GM23338 (cell line): ENCODE measurements at places on chromosomes 11 and 22. TPM values are rescaled to one million over a fixed set of nuclear protein-coding genes. Genes with fewer than 3 reads are reported as not detected.

YPEL1 gene
- total RNA-seq, result 5.5 and 6.0 TPM in 2 replicates

C1QTNF5 gene
- 1.9 and 3.0 TPM in 2 replicates for total RNA-seq

UCP3 gene
- total RNA-seq, result 0.21 TPM in 1 of 2 replicates, not detected in the other

TUBA8 gene
- total RNA-seq, result 0.31 TPM in 1 of 2 replicates, not detected in the other

DNA sequence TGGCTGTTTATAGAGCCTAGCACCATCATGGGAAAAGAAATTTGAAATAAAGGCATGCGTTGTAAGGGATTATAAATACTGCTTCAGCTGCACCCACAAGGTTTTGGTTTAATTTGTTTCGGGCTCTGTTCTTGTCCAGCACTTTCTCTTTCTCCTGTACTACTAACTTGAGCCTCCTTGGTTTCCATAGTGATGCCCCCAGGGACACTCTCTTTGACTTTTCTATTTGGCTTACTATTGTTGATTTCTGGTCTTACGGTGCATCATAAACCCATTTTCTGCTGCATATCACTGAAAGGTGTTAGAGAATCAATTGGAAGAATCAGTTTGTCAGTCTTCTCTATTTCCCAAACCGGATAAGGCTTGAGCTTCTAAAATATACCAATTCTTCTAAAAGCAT lies 1674.3 kb upstream of the RAG2 start:
- H3K27me3 ChIP-seq, result no peaks in the 10 kb centered on the region
- H3K27ac ChIP-seq, result no peak overlapping the region
- no peaks in the 10 kb centered on the region for H3K36me3 ChIP-seq
- DNase-seq, result no peak
- no peak overlapping the region for H3K4me3 ChIP-seq
- no peaks in the 10 kb centered on the region for H3K4me1 ChIP-seq

GRCh38 chr11:116170526-116171120 lies 602.2 kb downstream of the BUD13 start:
- H3K4me1 ChIP-seq, result peaks cover 7% of the 10 kb centered on the region; the same call in 1 of the 2 replicates
- H3K36me3 ChIP-seq, result no peaks in the 10 kb centered on the region
- H3K27me3 ChIP-seq, result no peaks in the 10 kb centered on the region
- DNase-seq, result peak; percentile 43

- H3K4me1 ChIP-seq, result peaks cover 16% of the 10 kb centered on the region
- H3K27me3 ChIP-seq, result no peaks in the 10 kb centered on the region
- no peaks in the 10 kb centered on the region for H3K36me3 ChIP-seq
- no peak overlapping the region for H3K4me3 ChIP-seq
Observed at GRCh38 chr11:132839236-132839945, 692.9 kb downstream of the OPCML start.

DNA sequence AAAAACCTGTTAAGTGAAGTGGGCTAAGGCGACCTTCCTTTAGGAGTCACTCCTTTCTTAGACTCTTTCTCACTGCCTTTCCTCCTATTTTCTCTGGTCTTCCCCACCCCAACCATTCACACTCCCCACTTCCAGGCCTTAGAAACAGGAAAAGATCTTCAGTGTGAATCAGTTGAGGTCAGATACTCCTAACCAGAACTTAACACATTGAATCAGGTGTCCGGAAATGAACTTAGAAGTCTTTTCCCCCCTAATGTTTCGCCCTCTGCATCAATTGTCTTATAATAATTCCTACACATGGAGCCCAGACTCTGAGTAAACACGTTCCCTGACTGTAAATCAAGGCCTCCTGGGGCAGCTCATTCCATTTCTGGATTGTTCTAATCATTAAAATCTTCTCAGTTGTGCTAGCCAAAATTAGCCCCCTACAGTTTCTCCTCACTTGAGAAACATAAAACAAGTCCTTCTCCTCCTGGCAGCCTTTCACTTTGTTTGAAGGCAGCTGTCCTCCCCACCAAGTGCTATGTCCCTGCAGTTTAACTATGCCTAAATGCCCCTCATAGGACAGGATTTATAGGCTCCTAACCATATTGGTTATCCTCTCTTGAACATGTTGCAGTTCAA lies 32.7 kb upstream of the USP47 start:
- H3K4me3 ChIP-seq, result no peak overlapping the region
- no peak for DNase-seq
- no peak overlapping the region for H3K27ac ChIP-seq
- H3K27me3 ChIP-seq, result no peaks in the 10 kb centered on the region

DNA sequence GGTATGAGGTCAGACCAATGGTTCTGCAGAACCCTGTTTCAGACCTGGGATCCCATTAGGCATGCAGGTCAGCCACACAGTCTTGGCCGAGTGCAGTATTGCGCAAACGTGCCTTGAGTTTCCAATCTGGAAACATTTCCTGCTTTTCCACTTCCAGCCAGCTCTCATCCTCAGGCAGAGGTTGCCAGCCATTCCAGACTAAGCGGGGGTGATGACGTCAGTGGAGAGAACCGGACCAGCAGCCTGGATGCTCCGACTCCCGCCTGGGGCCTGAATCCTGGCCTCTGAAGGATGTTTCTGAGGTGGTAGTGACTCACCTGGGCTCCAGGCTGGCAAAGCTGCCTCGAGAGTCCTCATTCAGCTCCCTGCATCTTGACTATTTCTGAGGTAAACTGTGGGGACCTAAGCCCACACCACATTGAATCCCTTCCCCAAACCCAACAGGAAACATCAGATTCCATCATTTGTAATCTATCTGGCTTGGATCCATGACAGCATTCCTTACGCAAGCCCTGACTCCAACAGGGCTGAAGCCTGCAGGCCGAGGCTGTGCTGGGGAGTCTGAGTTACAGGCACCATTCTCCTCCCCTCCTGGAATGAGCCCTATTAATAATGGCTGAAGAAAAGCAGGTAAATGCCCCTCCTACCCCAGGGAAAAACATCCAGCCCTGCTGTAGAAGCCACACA lies 83.0 kb downstream of the ABTB2 start:
- no peak for DNase-seq
- no peaks in the 10 kb centered on the region for H3K4me1 ChIP-seq
- H3K4me3 ChIP-seq, result no peak overlapping the region
- H3K27me3 ChIP-seq, result no peaks in the 10 kb centered on the region
- no peaks in the 10 kb centered on the region for H3K36me3 ChIP-seq
- no peak overlapping the region for H3K27ac ChIP-seq

DNA sequence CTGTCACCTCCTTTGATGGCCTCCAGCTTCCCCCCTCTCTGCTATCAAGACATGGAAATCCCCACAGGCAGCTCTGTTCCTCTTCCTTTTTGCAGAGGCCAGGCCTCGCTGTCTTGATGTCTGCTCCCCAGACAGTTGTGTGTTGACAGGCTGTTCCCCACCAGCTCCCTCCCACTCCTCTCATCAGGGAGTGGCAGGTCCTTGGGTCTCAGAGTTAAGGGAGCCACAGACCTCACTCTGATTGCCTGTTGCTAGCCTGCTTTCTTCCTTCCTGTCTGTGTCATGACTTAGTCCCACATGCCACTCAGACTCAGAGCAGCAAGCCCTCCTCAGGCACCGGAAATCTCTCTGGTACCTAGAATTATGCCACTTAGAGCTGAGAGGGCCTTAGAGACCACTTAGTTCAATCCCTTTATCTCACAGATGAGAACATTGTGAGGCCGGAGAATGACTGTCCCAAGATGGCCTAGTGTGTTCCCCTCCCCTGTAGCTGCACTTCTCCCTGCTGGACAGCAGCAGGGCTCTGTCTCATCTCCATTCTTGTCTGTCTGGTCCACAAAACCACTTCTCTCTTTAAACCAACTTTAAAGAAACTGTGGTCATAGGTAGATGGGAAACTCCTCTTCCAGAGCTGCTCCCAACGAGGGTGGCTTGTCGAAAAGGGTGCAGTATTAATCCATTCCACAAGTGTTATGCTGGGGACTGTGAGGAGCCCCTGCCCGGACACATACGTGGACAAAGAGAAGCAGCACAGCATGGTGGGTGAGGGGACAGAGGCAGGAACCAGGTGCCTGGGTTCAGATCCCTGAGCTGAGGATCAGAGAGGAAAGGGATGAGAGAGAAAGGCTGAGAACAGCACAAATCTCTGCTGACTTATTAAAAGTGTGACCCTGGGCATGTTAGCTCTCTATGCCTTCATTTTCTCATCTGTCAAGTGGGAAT lies 4.2 kb downstream of the AMPD3 start:
- no peaks in the 10 kb centered on the region for H3K36me3 ChIP-seq
- H3K27ac ChIP-seq, result no peak overlapping the region
- H3K4me1 ChIP-seq, result peaks cover 14% of the 10 kb centered on the region
- no peak overlapping the region for H3K4me3 ChIP-seq
- no peak for DNase-seq
- no peaks in the 10 kb centered on the region for H3K27me3 ChIP-seq

GRCh38 chr22:29339381-29340235 lies 24.1 kb upstream of the RASL10A start:
- no peak overlapping the region for H3K27ac ChIP-seq
- DNase-seq, result no peak
- H3K27me3 ChIP-seq, result no peaks in the 10 kb centered on the region

DNA sequence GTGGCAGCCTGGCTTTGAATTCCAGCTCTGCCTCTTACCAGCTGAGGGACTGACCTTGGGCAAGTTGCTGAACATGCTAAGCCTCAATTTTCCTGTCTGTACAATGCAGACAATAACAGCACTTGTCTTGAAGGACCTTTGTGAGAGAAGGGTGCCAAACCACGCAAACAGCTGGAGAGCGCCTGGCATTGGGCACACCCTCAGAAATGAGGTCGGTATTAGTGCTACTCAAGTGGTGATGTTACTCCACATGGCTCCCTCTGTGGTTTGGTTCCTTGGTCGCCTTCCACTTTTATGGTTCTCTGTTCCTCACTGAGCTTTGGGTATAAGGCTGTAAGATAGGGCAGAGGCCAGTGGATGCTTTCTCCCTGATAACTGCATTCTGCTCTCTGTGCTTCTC lies 8.2 kb downstream of the UBASH3B start:
- no peaks in the 10 kb centered on the region for H3K36me3 ChIP-seq
- DNase-seq, result no peak
- H3K27me3 ChIP-seq, result no peaks in the 10 kb centered on the region
- H3K4me1 ChIP-seq, result no peaks in the 10 kb centered on the region
- H3K4me3 ChIP-seq, result no peak overlapping the region
- no peak overlapping the region for H3K27ac ChIP-seq
